ENCODE measurements at places on chromosomes 11 and 22.

DNA sequence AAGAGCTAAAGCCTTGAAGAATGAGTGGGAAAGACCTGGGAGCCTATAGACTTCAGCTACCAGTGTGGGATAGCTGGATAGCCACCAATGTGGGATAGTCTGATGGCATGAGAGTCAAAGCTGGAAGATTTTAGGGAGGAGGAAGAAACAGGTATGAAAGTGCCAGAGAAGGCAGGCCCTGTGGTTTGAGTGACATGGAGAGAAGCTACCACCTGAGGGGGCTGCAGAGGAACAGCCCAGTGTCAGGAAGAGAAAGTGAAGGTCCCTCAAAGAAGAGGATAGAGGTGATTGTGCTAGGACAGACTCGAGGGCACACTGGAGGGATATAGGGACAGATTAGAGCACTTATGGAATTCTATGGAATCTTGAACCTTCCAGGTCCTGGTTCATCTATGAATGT is 23.1 kb upstream of the PAX6 start:
- DNase-seq: no peak

- no peak for DNase-seq
Measured at GRCh38 chr11:73326929-73327811, 19.1 kb downstream of the ARHGEF17 start.

DNA sequence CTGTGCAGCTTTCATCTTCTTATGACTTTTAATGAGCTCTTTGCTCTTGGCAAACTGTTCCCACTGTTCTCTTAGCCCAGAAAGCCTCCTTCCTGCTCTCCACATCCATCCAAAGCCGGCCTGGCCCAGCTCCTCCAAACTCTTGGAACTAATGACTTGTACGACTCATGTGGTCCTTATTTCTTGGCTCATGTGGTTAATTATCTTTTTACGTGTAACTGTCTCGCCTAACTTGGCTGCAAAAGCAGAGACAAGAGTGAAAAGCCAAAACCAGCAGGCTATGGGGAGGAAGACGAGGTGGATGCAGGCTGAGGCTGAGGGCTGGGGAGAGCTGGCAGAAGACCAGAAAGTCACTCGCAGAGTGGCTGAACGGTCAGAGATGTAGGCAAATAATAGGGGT is 5.5 kb downstream of the CSNK2A3 start:
- no peak for DNase-seq

DNA sequence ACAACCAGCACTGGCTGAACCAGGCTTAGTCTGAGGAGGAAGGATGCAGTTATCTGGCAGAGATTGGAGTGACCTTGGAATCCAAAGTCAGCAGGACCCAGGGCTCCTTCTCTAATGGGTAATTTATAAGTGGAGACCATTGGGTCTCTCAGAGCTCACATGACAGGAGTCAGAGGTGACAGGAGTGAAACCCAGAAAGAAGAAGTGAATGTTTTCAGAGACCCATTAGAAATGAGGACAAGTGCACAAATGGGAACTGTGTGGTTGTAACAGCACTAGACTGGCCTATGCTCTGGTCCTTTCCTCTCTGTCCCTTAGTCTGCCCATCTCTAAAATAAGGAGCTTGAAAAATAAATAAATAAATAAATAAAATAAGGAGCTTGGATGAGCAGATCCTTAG is 107.4 kb downstream of the SERGEF start:
- no peak for DNase-seq

- no peak for DNase-seq
Measured at GRCh38 chr11:35388061-35388460, 31.3 kb downstream of the SLC1A2 start.

- no peak for DNase-seq
Measured at GRCh38 chr11:19092850-19093249, 24.1 kb upstream of the ZDHHC13 start.

GRCh38 chr11:47007579-47007978 is 71.0 kb downstream of the CSTPP1 start:
- no peak for DNase-seq

DNA sequence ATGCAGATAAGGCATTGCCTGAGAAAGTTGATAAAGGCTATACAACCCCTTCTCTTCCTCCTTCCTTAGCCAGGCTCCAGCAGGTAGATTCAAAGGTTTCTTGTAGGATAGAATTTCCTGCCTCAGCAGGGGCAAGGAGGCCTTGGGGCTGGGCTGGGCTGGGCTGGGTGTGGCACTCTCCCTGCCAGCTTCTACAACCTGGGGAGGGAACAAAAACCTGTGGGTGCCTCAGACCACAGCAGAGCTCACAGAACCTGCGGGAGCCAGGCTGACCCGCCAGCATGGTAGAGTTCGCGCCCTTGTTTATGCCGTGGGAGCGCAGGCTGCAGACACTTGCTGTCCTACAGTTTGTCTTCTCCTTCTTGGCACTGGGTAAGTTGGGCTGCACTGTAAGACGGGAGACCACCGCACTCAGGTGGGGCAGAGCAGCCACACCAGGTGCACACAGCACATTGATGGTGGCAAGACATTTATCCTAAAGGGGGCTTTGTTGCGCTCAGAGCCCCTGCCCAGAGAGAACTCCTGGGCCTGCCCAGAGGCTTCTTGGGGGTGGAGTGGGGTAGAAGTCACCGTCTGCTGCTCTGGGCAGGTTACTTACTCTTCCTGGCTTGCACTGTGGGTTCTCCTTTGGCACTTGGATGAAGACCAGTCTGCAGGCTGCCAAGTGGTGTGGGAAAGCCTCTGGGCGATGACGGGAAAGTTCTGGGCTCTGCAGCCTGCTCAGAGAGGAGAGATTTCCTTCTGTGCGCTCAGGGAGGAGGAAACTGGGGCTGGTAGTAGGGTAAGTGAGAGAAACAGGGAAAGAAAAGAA is at the start of gene MOGAT2:
Gene MOGAT2, plus strand, starts transcription at position 231 of the 811 bp plus-strand sequence. Its CDS starts 51 bp downstream, at position 282.
- no peak for DNase-seq

DNA sequence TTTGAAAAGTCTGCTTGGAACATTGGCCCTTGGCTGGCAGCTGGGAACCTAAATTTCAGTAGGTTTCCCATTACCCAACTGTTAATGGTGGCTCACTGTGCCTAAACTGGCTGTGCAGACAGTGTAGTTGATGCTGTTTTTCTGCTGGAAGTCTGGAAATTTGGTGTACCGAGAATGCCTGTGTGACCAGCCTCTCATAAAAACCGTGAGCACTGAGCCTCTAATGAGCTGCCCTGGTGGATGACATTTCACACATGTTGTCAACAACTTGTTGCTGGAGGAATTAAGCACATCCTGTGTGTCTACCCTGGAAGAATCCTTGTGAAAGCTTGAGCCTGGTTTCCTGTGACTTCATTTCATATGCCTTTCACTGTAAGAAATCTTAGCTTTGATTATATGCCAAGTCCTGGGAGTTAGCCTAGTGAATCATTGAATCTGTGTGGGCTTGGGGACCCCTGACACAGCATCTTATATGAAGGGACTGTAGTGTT is 131.1 kb downstream of the LDLRAD3 start:
- peak; percentile 77 for DNase-seq

DNA sequence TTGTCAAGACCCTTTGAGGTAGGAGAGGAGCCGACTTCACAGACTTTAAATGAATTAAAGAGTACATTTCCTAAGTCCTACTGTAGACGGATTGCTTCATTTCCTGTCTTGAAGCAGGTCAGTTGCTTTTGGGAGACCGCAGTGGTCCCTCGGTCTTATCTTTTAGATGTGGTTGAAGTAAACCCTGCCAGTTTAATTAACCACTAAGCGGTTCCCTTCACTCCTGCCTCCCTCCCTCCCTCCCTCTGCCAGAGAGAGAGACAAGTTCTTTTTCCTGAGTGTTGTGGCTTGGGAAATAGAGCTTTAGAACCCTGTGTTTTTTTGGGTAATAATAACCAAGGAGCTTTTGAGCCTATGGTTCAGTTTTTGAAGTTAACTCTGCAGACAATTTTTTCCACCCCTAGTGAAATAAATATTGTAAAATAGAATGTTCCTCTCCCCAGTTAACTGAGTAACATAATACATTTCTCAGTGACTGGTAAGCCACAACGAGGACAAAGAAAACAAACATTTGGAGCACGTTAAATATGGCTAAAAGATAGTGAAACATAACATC is 147.5 kb downstream of the LDLRAD3 start:
- DNase-seq: peak; percentile 13

DNA sequence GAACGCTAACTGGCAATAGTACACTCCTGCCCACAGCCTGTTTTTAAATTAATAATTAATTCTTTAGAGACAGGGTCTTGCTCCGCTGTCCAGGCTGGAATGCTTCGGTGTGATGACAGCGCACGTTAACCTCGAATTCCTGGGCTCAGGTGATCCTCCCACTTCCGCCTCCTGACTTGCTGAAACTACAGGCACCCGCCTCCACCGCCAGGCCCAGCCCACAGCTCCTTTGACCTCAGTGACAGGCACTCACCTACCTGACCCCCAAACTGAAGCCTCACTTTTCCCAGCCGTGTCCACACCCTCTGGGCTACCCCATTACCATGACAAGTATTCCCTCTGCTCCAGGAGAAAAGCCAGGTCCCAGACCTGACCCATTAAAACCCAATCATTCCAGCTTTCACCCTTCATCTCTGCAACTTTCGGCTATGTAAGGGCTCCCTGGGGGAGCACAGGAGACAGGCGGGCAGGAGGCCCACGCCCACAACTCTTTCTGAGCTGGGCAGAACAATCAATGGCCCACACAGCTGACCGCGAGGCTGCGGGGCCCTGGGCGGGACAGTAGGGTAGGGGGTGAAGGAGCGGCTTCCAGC is 730 bp downstream of the LMNTD2 start:
- no peak for DNase-seq

- no peak for DNase-seq
Measured at GRCh38 chr11:124801014-124801413, 808 bp upstream of the MSANTD2 start.

DNA sequence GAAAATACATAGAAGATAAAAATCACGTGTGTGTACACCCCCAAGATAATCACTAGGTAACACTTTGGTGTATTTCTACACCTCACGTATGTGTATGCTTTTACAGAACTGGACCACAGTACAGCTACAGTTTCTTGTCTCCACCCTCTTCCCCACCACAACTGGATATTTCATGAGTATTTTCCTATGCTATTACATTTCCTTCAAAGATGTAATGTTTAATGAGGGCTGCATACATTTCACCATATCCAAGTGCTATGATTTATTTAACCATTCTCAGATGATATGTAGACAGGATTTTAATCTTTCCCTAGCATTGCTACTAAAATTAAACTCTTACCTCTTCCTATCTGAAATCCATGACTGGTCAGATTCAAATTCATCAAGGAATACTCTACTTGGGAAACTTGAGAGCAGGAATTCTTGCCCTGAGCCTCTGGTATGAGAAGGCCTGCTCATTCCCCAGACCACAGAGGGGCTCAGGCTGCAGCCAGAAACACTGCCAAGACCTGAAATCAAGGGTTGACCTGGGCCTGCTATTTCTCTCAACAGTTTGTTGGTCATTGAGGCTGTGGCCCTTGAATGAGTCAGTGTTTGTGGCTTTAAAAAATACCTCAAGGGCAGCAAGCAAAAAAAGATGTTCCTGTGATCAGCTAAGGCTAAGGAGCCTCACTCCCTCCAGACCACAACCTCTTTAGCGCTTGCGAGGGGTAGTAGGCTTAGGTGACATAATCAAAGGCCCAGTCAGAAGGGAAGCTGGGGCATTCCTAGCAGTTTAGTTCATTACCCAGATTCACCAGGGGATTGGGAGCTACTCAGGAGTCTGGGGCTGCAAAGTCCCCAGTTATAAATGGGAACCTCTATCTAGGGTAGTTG is 55.5 kb downstream of the ABTB2 start:
- DNase-seq: peak; percentile 85

- DNase-seq: no peak
Measured at GRCh38 chr22:16967453-16968217, 40.4 kb downstream of the GAB4 start.

DNA sequence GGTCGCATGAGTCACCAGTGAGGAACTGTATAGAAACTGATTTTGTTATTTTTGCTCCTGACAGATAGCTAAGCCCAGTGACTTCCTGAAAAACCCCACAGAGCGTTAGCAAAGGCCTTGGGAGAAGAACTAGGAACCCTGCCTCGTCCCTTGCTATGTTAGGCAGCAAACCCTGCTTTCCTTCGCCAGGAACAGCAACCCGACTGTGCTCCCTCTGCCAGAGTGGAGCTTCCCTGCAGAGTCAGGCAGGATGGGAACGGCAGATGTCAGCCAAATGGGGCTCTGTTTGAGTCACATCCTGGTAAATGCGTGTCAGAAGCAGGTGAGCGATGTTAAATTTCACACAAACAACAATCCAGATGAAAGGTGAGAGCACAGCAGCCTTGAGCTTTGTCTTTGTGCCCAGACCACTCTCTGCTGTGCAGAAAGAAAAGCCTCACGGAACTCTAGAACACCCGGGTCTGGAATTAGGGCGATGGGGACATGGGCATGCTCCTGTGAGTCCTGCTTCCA is 186.6 kb downstream of the ADAMTS15 start:
- DNase-seq: no peak

DNA sequence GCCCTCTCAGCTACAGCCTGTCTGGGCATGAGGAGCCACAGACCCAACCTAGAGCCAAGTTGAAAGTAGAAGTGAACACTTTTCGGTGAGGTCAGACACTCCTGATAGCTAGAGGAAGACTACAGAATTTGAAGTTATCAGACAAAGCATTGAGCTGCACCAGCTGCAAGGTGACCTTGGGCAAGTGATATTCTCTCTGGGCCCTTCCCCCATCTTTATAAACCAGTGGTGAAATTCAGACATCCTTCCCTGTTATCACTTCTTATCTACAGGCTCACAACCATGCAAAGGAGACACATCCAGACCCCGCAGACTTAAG is 8.0 kb upstream of the PMM1 start:
- DNase-seq: no peak

GRCh38 chr22:49317369-49317768 is 510.3 kb downstream of the BRD1 start:
- DNase-seq: no peak

- no peak for DNase-seq
Measured at GRCh38 chr11:12812849-12813248, 138.6 kb downstream of the TEAD1 start.

DNA sequence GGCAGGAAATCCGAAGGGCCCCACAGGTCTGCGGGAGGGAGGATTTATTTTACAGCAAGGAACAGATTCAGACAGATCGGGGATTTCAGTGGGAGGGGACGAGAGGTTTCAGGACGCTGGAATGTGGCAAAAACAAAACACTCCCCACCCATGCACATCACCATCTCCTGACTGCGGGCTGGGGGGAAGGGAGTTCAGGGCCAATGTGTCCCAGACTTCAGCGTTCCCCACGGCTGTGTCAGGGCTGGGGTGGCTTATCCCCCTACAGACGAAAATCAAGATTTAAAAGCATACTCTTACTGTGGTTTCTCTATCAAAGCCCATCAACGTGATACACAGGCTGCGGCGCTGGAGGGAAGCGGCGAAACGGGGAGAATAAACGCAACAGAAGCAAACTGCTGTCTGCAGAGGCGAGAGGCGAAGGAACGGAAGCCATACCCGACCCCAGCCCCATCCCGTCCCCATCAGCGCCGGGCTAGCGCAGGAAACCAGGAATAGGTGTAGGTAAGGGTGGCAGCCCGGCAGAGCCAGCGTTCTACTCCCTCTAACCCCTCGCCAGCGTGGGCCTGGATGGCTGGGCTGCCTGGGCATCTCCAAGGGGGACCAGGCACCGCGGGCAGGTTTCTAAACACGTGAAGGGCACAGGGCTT is 2.7 kb downstream of the TENM4 start:
- no peak for DNase-seq

GRCh38 chr11:87779276-87780067 is 395.8 kb downstream of the RAB38 start:
- no peak for DNase-seq

Data from AG04450 (cell line).